ENCODE measurements at places on chromosomes 5 and 9. TPM values are rescaled to one million over a fixed set of nuclear protein-coding genes. Genes with fewer than 3 reads are reported as not detected.
A peak's percentile ranks its signal among the peaks of the same experiment; 100 is the strongest.

DNA sequence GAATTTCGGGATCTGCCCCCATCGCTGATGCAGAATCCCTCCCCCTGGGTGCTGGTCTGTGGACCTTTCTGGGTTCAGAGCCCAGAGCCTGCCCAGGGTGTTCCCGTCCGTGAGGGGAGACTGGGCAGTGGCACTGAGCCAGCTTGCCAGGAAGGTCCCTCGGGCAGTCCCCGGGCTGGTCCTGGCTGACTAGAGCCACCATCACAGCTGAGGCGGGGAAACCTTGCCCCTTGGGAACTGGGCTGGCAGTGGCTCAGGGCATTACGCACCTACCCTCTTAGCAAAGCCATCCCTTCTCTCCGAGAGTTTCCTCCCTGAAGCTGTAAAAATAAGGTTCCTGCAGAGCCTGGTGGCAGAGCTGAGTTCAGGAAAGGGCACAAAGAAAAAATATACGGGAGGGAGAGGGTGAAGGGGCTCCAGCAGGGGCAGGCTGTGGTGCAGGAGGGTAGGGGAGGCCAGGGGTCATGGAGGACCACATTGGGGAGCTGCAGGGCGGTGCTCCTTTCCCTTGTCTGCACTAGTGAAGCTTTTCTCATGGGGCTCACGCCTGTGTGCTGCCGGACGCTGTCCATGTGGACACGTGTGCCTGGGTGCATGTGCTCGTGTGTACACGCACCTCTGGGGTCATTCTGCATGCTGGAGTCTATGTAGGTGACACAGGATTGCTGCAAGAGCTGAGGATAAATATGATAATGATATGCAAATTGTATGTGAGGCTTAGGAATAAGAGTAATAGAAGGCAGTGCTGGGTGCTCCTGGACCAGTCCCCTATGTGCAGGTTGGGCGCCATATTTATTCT is 118.9 kb downstream of the LHX2 start:
- DNase-seq: no peak

TRIM36 gene
- total RNA-seq: not detected

DNA sequence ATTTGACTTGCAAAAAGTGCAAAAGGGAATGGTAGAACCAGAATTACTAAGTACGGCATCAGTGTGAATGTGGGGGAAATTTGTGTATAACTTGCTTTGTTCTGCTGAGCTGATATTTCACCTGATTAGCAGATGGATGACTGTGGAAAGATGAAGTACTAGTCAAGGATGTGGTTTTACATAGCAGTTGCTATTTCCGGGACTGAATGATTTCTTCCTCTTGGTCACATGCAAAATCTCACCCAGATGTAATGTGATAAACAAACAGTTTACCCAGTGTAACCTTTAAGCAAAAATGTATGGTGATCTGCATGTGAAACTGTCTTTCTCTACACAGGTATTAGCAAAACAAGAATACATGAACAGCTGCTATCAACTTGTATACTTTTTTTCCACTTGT is 46.1 kb downstream of the DCP2 start:
- DNase-seq: peak; percentile 26

GRCh38 chr5:95959888-95960666 is 1.6 kb downstream of the ELL2 start:
- DNase-seq: no peak

- no peak for DNase-seq
Measured at GRCh38 chr9:28923351-28923750, 1350.1 kb upstream of the C9orf72 start.

DNA sequence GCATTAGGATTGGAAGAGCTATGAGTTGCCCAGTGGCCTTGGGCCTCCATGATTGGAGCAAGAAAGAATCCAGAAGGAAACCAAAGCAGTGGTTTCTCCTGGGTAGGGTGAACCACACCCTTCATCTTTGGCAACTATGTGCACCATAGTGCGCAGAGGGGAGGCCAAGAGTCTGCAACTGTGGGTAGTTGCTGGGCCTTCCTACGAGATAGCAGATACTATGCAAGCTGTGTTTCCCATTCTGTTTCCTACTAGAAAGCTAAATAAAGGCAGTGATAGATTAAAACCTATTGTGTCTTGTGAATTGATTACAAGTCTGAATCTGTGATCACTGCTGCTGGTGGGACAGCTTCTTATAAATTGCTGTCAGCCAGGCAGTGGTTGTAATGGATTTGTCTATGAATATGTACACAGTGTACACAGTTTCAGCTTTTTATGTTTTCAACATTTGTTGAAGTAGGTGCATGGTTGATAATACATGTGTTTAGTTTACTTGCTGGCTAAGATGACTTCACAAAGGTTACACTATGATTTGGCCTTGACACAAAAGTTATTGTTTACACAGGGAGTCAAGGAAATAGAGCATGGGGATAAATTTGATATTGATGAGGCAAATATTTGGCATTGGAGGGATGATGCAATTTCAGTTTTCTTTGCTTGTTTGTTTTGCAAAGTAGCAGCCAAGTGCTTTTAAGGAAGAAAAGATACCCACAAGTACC is 23.7 kb upstream of the PDE8B start:
- DNase-seq: no peak

ETF1 gene
- 170 TPM for total RNA-seq

- DNase-seq: no peak
Measured at GRCh38 chr9:113187929-113188595, 33.0 kb downstream of the FKBP15 start.
